ENCODE measurements at places on chromosomes 4 and X. TPM values are rescaled to one million over a fixed set of nuclear protein-coding genes. Genes with fewer than 3 reads are reported as not detected.

Gene CTAG1A
- total RNA-seq = not detected

Gene GDPD2
- not detected for total RNA-seq

Gene ARHGAP10
- 59.3 TPM for total RNA-seq

Gene SGMS2
- total RNA-seq = 94.6 TPM

Gene FLNA
- 2,759 TPM for total RNA-seq

Gene ZDHHC15
- not detected for total RNA-seq

Gene MAGEA8
- total RNA-seq = not detected

Gene WAS
- total RNA-seq = 0.14 TPM

Gene TMEM154
- total RNA-seq = 13.3 TPM

Gene TMEM31
- not detected for total RNA-seq

Gene CFAP299
- 2.9 TPM for total RNA-seq

Gene NPNT
- not detected for total RNA-seq

Gene SMR3B
- total RNA-seq = not detected

Gene FRG2
- total RNA-seq = not detected

Gene FTSJ1
- total RNA-seq = 117 TPM

Gene NUDT11
- total RNA-seq = 2.7 TPM

Gene ARHGAP6
- total RNA-seq = 4.4 TPM

Gene TEX13D
- total RNA-seq = not detected

Gene ATOH1
- not detected for total RNA-seq

Gene TMPRSS11F
- not detected for total RNA-seq

Gene GPRASP2
- 5.9 TPM for total RNA-seq

Gene CLIC2
- 0.22 TPM for total RNA-seq

Gene HPGD
- not detected for total RNA-seq

Gene LDOC1
- 6.2 TPM for total RNA-seq

Gene SMIM10
- total RNA-seq = 3.7 TPM

Gene GABRB1
- total RNA-seq = not detected

Gene TMEM255A
- total RNA-seq = not detected

Gene ZNF718
- 4.8 TPM for total RNA-seq

Gene SLC26A1
- 0.22 TPM for total RNA-seq

Gene AFM
- not detected for total RNA-seq

Gene CLDN22
- total RNA-seq = not detected

Gene GRIA3
- 0.22 TPM for total RNA-seq

Gene HEPH
- 0.22 TPM for total RNA-seq

Gene RNF128
- total RNA-seq = 11.0 TPM

Gene GRIA2
- total RNA-seq = not detected

Gene PTPN13
- 59.6 TPM for total RNA-seq

Gene LNX1
- total RNA-seq = 0.86 TPM

Gene MCF2
- not detected for total RNA-seq

Gene DDIT4L
- total RNA-seq = 12.5 TPM

Gene TCEAL5
- not detected for total RNA-seq

Gene PAGE1
- not detected for total RNA-seq

Gene FAM200B
- 38.5 TPM for total RNA-seq

Gene SHOX
- not detected for total RNA-seq

Gene ADGRL3
- total RNA-seq = under 0.01 TPM
